ENCODE measurements at places on chromosomes 6 and 20.
A peak's percentile ranks its signal among the peaks of the same experiment; 100 is the strongest.

- DNase-seq = no peak
These were observed 510.5 kb upstream of the MAP3K7 start for GRCh38 chr6:91097364-91097763.

DNA sequence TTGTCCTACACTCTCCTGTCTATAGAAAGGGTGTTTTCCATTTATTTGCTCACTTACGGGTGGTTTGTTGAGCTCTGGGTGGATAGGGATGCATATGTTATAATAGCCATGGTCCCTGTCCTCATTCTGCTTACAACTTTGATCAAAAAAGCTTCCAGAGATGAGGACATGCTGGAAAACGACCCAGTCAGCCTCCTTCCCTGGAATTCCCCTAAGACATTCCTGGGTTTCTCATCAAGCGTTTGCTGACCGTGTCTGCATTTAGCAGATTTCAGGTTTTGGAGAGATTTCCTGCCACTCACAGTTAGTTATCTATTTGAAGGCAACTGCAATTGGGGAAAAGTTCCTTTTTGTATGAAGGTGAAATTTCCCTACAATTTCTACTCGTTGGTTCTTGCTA, 152.8 kb upstream of the AFDN start:
- no peak for DNase-seq

DNA sequence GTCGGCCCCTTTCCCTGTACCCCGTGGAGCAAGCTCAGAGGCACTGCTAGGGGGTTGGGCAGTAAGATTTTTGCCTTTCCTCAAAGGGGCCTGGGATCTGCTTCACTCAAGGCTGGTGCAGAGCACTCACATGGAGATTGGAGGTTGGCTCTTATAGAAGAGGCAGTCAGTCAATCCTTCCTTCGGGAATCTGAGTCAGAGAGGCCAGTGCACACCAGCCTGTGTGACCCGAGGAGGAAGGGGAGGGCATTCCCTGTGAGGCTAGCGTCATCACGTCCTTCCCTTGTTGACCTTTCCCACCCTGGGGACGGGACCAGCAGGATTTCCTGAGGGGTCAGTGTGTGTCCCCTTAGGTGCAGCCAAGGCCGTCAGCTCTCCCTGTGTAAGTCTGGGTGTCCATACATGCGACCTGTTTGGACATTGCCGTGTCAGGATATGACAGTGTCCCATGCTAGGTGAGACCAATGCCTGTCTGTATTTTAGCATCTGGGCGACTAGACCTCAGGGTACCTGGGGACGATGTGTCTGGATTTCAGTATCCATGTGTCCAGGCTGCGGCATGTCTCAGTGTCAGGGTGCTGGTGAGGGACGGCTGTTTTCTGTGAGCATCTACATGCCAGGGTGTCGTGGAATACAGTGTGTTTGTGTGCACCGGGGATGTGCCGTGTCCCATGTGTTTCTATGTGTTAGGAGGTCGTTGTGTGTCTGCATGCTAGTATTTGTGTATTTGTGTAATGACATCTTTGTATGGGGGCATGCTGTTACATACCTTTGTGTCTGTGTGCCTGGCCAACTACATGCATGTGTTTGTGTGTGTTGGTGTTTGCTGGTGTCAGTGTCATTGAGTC, 2.8 kb upstream of the ZNF512B start:
- DNase-seq = peak; percentile 11

DNA sequence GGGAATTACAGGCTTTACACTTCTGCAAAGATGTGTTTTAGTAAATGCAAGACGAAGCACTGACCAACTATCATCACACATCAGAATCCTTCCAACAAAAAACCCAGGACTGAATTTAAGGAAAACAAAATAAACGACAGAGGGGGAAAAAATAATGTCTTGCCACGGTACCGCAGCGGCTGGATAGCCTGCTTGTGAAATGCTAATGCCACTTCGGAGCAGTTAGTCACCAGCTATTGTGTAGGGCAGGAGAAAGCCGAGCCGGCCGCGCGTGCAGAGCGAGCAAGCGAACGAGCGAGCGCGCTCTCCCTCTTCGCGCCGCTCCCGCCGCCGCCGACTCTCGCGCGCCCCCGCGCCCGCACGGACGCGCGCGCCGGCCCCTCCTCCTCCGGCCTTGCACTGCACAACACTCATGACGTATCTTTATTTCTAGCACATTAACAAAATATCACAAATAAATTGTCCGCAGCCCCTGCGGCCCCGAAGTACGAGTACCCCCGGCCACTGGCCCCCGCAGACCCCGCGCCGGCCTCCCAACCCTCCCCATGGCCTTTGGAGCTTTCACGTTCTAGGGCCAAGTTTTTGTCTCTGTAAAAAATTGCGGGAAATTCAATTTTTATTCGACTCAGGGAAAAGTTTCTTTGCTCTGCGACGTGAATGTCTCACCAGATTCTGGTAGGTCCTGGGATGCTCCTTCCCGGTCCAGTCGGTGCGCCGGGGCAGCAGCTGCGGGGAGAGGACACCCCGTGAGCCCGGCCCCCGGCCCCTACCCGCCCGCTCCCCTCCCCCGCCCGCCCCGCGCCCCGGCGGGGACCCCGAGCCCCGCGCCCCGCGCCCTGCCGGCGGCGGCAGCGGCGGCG, 1.0 kb downstream of the PHIP start:
- peak; percentile 90 for DNase-seq

DNA sequence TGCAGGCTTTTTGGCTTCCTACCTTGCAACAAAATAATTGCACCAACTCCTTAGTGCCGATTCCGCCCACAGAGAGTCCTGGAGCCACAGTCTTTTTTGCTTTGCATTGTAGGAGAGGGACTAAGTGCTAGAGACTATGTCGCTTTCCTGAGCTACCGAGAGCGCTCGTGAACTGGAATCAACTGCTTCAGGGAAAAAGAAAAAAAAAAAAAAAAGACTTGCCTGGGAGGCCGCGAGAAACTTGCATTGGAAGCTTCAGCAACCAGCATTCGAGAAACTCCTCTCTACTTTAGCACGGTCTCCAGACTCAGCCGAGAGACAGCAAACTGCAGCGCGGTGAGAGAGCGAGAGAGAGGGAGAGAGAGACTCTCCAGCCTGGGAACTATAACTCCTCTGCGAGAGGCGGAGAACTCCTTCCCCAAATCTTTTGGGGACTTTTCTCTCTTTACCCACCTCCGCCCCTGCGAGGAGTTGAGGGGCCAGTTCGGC, 420 bp downstream of the SOX4 start:
- peak; percentile 9 for DNase-seq

DNA sequence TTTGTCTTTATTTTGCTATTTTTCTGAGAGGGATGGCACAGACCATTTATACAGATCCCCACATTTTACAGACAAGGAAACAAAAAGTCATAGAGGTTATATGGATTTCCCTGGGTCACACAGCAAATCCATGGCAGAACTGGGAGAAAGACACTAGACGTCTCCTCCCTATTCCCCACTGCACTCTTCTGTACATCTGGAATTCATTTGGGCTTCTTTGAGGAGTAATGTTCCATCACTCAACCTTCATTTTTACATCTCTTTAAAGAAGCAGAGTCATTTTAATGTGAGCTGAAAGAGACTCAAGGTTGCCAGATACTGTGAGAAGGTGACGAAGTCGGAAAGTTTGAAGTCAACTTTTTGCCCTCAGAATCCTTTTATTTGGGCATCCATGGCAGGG, 207.3 kb downstream of the OTOR start:
- DNase-seq = no peak

GRCh38 chr6:137472641-137473137, 21.5 kb downstream of the OLIG3 start:
- DNase-seq = no peak

GRCh38 chr20:3595541-3595940, 67.7 kb downstream of the GFRA4 start:
- no peak for DNase-seq

DNA sequence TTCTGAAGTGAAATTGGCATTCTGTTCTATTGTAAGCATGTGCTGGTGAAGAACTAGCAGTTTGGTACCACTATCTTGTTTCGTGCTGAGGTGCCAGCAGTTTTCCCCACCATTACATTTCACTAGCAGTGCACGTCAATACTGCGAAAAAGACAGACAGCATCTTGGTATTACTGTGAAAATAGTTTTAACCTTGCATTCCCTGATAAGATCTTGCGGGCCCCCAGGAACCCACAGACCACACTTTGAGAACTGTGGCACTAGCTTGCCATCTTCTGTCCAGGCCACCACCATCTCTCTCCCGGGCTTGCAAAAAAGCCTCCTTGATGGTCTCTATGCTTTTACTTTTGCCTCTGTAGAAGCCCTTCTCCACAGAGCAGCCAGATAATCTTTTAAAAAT, 185.7 kb downstream of the BACH2 start:
- DNase-seq = no peak

GRCh38 chr6:135093578-135093977, 39.0 kb upstream of the HBS1L start:
- DNase-seq = no peak

DNA sequence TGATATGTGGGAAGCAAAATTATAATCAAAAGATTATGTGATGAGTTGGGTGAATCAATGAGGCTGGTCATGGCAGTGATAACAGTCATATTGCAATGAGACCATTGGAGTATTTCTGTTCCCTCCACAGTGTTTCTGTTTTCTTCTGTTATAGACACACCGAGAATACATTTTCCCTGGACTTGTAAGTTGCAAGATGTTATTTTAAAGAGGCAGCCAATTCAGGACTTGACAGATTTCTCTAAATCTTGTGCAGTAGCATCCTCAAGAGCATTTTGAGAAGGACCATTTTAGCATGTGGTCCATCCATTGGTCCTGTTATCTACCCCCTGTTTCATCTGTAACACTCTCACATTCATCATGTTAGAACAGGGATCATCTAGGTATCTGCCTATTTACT, 55.6 kb downstream of the NKAIN2 start:
- DNase-seq = no peak

DNA sequence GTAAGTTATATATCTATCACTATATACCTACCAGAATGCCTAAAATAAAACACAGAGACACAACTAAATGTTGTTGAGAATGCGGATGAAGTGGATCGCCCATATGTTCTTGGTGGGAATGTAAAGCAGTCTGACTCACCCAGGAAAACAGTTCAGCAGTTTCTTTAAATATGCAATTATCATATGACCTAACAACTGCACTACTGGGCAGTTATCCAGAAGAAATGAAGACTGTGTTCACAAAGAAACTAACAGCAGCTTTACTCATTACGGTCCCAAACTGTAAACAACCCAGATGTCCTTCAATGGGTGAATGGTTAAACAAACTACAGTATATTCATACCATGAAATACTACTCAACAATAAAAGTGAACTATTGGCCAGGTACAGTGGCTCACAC, 14.3 kb upstream of the ZC3H12D start:
- DNase-seq = no peak

DNA sequence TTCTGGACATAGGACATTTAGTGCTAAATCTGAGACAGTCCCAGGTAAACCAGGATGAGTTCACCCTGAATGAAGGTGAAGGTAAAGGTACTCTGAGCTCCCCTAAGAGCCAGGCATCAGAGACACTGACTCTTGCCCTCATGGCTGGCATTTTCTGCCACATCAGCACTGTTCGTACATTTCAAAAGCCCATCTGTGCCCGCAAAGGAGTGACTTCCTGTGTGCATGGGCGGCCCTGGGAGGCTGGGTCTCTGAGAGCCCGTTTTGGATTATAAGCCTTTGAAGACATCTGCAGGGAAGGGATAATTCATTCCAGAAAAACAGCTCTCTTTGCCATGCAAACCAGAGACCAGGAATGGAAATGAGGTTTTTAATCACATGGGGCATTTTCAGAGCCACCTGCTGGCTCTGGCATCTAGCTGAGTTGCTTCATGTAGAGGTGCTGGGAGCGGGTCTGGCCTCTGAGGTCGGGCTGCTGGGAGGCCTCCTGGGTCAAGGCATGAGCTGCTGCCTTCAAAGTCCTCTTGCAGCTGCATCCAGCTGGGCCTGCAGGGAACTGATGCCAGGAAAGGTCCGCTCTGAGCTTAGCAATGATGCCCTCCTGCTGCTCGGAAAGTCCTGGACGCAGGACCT, 348.3 kb downstream of the DHX35 start:
- no peak for DNase-seq

GRCh38 chr6:22146931-22147701, 149.7 kb downstream of the PRL start:
- DNase-seq = no peak

- DNase-seq = no peak
These were observed 103.6 kb downstream of the PAX1 start for GRCh38 chr20:21808863-21809664.
